Naive thymus-derived CD8-positive, alpha-beta T cell (primary cell): ENCODE measurements at places on chromosomes 6 and 20. TPM values are rescaled to one million over a fixed set of nuclear protein-coding genes. Genes with fewer than 3 reads are reported as not detected.

PNLDC1 gene
- 0.75 TPM for total RNA-seq

CST2 gene
- total RNA-seq = not detected

BIRC7 gene
- not detected for total RNA-seq

- no peak for DNase-seq
Measured at GRCh38 chr6:13241364-13241763, 87.0 kb downstream of the TBC1D7 start.

- DNase-seq = no peak
Measured at GRCh38 chr20:35087791-35088190, 4.8 kb downstream of the TRPC4AP start.

GRCh38 chr6:111794727-111795452 is 78.4 kb downstream of the FYN start:
- no peak for DNase-seq

GRCh38 chr6:7328243-7328642 is 15.2 kb upstream of the SSR1 start:
- DNase-seq = no peak

DNA sequence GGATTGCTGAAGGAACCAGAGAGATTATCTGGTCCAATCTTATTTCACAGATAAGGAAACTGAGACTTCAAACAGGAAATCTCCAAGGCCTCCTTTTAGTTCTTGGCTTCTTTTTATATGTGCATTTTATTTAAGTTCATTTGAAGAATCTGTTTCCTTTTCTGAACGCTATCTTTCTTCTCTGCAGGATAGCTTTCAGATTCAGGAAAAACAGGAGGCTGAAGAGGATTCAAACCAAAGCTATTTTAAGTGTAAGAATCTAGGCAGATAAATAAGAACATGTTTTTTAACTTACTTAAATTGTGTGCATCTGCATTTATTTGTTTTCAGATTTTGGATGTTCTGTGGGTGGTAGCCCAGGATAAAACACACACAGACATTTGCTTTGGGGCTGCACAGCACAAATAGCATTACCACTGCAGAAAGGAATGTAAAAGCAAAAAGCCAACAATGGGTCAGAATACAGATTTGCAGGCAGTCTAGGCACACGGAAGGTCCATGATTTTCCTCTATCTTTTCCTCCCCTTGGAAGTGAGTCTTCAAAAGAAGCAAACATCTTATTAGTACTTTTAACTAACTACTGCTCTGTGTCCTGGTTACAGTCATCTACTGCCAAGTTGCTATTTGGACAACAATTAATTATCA is 188.8 kb upstream of the TBX18 start:
- no peak for DNase-seq

DNA sequence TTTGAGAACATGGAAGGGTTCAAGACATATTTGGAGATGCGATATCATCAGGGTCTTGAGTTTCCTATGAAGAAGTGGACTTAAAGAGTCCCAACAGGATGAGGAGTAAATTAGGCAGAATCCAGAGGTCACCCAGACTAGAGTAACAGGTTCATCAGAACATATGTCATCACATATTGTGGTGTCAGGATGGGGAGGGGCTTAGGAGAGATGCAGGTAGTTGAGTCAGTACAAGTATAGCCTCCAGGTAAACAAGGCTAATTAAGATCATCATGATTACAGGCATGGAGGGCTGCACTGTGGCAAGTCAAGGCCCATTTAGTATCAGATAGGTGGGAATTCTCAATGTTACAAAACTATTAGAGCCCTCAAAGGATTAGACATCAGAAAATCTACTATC is 90.1 kb upstream of the PAK5 start:
- no peak for DNase-seq

DNA sequence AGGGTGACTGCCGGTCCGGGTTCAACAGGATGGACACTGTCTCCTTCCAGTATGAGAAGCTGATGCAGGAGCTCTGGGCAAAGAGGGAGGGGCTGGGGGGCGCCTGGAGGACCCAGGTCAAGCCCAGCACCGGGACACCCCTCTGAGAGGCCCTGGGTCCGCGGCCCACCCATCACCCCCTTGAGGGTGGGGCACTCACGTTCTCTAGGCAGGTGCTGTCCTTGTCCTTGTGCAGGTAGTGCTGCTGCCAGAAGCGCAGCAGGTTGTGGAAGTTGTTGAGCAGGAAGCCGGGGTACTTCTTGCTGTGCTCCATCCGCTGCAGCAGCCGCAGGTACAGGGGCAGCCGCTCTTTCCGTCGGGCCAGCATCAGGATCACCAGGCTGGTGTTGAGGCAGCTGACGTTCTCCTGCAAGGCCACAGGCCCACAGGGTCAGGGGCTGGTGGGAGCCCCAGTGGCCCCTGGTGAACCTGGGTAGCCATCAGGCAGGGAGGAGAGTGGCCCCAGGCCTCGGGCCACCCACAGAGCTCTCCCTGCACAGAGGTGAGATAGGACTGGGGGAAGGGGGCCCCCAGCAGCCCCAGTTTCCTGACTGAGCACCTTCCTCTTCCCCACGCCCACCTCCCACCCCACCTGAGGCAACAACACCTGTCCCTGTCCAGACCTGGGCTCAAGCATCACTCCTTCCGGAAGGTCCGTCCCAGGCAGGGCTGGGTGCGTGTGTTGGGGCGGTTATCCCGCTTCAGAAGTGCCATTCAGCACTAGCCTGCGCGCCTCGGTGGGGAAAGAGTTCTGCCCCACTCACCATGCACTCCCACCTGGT is 47.8 kb downstream of the MYH7B start:
- no peak for DNase-seq

DNA sequence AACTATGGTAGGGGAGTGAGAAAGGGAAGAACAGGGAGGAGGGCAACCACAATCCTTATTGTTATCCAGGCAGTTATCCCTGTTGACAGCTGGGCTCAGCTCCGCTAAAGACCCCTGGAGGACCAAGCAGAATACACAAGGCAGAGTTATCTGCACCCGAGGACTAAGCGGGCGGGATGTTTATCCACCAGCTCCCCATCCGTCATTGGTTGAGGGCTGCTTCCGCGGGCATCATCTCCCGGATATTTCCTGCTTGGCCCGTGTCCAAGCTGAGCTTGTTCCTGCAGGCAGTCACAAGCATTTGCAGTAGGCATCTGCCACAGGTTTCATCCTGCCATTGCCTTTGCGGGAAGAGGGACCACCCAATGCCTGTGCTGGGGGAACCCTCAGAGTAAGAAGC is 102.1 kb downstream of the DLGAP4 start:
- DNase-seq = no peak

DNA sequence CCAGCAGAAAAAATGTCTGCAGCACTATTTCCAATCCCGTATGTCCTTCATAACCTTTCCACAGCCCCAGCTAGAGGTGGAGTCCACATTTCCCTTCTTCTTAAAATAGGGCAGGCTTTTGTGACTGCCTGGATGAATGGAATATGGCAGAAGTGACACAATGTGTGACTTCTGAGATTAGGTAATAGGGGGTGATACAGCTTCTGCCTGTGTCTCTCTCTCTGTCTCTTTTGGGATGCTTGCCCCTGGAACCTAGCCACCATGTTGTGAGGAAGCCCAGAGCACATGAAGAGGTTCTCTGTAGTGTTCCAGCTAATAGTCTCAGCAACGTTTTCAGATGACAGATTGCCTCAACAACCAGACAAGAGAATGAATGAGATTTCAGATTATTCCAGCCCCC is 51.4 kb downstream of the CLIC5 start:
- DNase-seq = no peak

GRCh38 chr6:137191670-137192069 is 18.2 kb upstream of the IL22RA2 start:
- no peak for DNase-seq

GRCh38 chr20:25525867-25526266 is 59.5 kb downstream of the NINL start:
- DNase-seq = no peak

- DNase-seq = no peak
Measured at GRCh38 chr6:112618849-112619248, 271.7 kb downstream of the RFPL4B start.
